ENCODE measurements at places on chromosomes 12 and 14.

- no peaks in the 10 kb centered on the region for H3K4me1 ChIP-seq
- no peak overlapping the region for H3K27ac ChIP-seq
- H3K4me3 ChIP-seq = no peak overlapping the region
- DNase-seq = no peak
- H3K36me3 ChIP-seq = no peaks in the 10 kb centered on the region
These were observed 146.6 kb downstream of the DPY19L2 start for GRCh38 chr12:63521706-63522105.

GRCh38 chr14:30389134-30389876 lies 169.7 kb upstream of the G2E3 start:
- H3K36me3 ChIP-seq = no peaks in the 10 kb centered on the region
- peaks cover 8% of the 10 kb centered on the region for H3K27me3 ChIP-seq

GRCh38 chr14:70036665-70037064 lies 152.1 kb downstream of the SLC8A3 start:
- DNase-seq = no peak
- H3K4me3 ChIP-seq = no peak overlapping the region
- peaks cover 6% of the 10 kb centered on the region for H3K27me3 ChIP-seq

- no peaks in the 10 kb centered on the region for H3K36me3 ChIP-seq
- H3K27me3 ChIP-seq = peaks cover 70% of the 10 kb centered on the region
- DNase-seq = no peak
- H3K4me3 ChIP-seq = peak overlapping the region; percentile 6
- peaks cover 6% of the 10 kb centered on the region for H3K4me1 ChIP-seq
These were observed 7.5 kb upstream of the LHX5 start for GRCh38 chr12:113479216-113479589.

DNA sequence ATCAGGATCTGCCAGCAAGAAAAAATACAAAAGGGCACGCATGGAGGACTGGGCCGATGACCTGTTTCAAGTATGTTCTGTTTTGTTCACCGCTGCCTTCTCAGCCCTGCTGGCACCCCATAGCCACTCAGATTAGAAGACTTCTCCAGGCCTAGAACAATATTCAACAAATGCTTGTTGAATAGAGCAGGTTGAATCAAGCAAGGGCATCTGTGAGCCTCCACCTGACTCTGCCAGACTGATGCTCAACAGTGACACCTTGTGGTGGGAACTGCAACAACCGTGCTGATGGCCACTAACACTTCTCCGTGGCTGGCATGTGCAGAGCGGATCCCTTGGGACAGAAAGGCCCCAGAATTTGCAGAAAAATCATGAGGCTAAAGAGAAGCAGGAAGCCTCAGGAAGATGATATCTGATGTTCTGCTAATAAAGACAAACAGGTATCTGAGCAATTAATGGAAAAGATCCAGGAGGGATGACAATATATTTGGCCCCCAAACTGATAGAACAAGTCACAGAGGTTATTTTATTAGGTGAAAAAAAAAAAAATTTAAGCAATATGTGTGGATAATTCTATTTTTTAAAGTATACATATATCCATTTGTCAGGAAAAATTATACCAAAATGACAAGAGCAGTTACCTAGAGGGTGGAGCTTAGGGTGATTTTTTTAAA lies 114.3 kb downstream of the KSR2 start:
- no peaks in the 10 kb centered on the region for H3K36me3 ChIP-seq
- H3K27ac ChIP-seq = no peak overlapping the region
- no peaks in the 10 kb centered on the region for H3K4me1 ChIP-seq
- peak; percentile 54 for DNase-seq
- no peaks in the 10 kb centered on the region for H3K27me3 ChIP-seq

GRCh38 chr14:84312551-84312950 lies 1217.4 kb upstream of the FLRT2 start:
- DNase-seq = no peak
- H3K27me3 ChIP-seq = no peaks in the 10 kb centered on the region
- no peak overlapping the region for H3K27ac ChIP-seq
- H3K4me1 ChIP-seq = no peaks in the 10 kb centered on the region
- H3K36me3 ChIP-seq = no peaks in the 10 kb centered on the region
- no peak overlapping the region for H3K4me3 ChIP-seq

GRCh38 chr14:53430870-53431269 lies 277.7 kb upstream of the DDHD1 start:
- no peak overlapping the region for H3K27ac ChIP-seq
- H3K36me3 ChIP-seq = no peaks in the 10 kb centered on the region
- H3K4me3 ChIP-seq = no peak overlapping the region
- DNase-seq = no peak
- no peaks in the 10 kb centered on the region for H3K4me1 ChIP-seq

- H3K27me3 ChIP-seq = peaks cover 3% of the 10 kb centered on the region
- no peaks in the 10 kb centered on the region for H3K4me1 ChIP-seq
- H3K4me3 ChIP-seq = no peak overlapping the region
These were observed 229.0 kb downstream of the SEC23A start for GRCh38 chr14:38873941-38874612.

GRCh38 chr14:95652690-95653089 lies 33.5 kb upstream of the TCL1B start:
- H3K27ac ChIP-seq = no peak overlapping the region
- no peak overlapping the region for H3K4me3 ChIP-seq
- peaks cover 9% of the 10 kb centered on the region for H3K27me3 ChIP-seq
- DNase-seq = no peak
- no peaks in the 10 kb centered on the region for H3K36me3 ChIP-seq

DNA sequence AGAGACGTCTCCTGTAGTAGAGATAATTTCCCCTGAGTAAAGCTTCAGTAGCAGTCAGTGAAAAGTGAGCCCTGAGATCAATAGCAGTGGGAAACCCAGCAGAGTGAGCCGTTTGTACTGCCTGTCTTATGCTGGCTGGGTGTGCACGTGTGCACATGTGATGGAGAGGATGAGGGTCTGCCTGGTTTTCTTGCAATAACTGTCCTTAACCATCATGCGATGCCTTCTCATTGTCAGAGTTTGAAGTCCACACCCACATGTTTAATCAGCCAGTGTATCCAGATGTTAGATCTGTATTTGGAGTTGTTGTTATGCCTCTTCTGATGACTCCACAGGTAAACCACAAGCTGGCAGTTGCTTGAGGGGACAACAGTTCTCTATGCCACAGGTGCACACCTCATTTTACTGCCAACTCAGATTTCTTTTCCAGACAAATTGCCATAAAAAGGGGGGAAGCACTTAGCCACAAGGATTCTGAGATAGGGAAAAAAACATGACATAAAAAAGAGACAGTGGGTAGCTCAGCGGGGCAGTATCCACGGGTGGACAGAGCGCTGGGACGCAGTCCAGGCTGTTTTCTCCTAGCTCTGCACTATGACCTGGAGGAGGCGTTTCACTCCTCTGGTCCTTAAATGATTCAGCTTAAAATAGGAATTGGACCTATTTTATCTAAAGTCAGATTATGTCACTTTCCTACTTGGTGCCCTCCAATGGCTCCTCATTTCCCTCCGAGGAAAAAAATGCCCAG lies 192.3 kb downstream of the ANO6 start:
- peaks cover 22% of the 10 kb centered on the region for H3K36me3 ChIP-seq
- peaks cover 2% of the 10 kb centered on the region for H3K4me1 ChIP-seq
- no peak overlapping the region for H3K27ac ChIP-seq
- DNase-seq = no peak

GRCh38 chr12:124233041-124233796 lies 61.7 kb upstream of the RFLNA start:
- peaks cover 8% of the 10 kb centered on the region for H3K4me1 ChIP-seq
- no peak for DNase-seq
- no peak overlapping the region for H3K27ac ChIP-seq
- peaks cover 9% of the 10 kb centered on the region for H3K27me3 ChIP-seq

- no peak overlapping the region for H3K4me3 ChIP-seq
- no peak for DNase-seq
- no peak overlapping the region for H3K27ac ChIP-seq
- no peaks in the 10 kb centered on the region for H3K36me3 ChIP-seq
These were observed 28.2 kb downstream of the GLRX5 start for GRCh38 chr14:95562892-95563685.

DNA sequence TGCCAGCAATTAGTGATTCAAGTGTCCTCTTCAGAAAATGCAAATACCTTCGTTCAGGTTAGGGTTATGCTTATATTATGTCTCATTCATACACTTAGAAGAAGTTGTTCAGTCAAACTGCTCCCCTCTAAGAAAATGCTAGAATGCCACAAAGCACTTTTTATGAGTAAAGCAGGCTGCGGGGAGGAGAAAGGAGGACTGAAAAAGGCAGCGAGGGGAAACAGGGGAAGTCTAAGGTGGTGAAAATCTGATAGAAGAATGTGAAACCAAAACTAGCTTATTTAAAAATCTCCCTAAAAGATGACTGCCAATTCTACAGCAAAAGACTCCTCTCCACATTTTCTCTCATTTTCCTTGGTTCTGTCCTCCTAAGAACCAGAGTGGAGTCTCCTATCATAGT lies 70.1 kb downstream of the PRKD1 start:
- no peaks in the 10 kb centered on the region for H3K27me3 ChIP-seq
- H3K27ac ChIP-seq = no peak overlapping the region

DNA sequence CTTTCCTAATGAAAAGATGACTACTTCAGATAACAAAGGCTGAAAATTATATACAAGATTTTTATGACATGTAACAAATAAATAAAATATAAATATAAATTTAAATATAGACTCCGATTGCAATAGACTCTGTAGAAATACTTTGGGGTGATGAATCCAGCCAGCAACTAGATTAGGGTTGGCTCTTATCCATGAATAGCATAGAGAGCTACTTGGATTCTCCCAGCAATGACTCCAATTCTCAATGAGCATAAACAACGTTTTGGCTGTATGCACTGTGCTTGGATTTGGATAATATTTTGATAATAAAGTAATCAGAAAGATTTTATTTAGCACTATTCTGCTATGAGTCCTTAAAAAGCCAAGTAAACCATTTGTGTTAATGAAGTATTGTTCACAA lies 58.0 kb upstream of the LRFN5 start:
- H3K36me3 ChIP-seq = no peaks in the 10 kb centered on the region
- H3K27me3 ChIP-seq = no peaks in the 10 kb centered on the region
- no peak overlapping the region for H3K4me3 ChIP-seq
- no peak for DNase-seq
- no peaks in the 10 kb centered on the region for H3K4me1 ChIP-seq

GRCh38 chr12:16763901-16764300 lies 157.9 kb upstream of the LMO3 start:
- H3K4me1 ChIP-seq = no peaks in the 10 kb centered on the region
- H3K27me3 ChIP-seq = no peaks in the 10 kb centered on the region
- H3K36me3 ChIP-seq = no peaks in the 10 kb centered on the region

DNA sequence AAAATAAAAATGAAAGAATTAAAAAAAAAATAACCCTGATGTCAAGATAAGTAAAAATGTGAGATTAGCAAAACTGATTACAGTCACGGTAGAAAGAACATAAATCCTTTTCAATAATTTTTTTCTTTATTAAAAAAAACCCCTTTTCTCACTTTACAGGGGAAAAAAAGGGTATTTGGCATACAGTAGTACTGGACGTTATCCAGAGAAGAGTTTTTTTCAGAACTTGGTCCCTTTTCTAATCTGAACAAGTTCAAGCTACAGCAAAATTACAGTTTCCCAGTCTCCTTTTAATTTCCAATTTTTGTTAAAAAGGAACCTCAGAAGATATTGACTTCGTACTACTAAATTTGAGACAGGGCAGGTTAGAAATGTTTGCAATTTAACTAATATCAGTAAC lies 134.7 kb upstream of the DCN start:
- no peaks in the 10 kb centered on the region for H3K4me1 ChIP-seq
- H3K4me3 ChIP-seq = no peak overlapping the region
- DNase-seq = no peak
- no peak overlapping the region for H3K27ac ChIP-seq
- H3K36me3 ChIP-seq = no peaks in the 10 kb centered on the region
- H3K27me3 ChIP-seq = no peaks in the 10 kb centered on the region

DNA sequence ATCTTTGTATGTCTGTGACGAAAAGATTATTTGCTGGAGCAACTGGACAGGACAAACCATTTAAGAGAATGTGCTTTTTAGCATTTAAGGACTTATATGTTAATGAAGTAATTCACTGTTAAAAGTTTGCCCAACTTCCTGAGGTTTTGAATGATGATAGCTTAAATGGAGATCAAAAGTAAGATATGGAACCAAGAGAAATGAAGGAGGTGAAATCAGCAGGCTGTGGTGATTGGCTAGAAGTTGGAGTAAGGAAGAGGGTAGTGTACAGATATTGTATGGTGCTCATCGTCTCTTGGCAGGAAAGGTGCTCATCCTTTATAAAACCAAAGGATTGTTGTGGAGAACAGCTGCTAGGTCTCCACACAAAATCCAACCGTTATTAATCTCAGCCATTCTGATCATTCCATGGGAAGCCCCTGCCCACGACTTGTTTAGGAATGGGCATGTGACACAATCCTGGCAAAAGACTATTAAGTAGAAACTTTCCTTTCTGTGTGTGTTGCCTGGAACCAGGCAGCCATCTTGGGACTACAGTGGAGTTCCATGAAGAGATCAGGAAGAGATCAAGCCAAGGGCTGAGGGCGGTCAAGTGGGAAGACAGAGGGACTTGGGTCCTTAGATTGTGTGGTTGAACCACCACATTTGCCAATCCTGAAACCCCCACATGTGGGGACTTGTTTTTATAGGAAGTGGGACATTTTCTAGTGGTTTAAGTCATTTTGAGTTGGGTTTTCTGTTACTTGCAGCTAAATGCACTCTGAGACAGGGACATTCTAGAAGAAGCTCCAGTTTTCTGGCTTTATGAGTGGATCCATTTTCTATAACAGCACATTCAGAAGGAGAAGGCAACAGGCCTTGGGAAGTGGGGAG lies 56.8 kb upstream of the CHST11 start:
- peaks cover 9% of the 10 kb centered on the region for H3K36me3 ChIP-seq
- no peak for DNase-seq

GRCh38 chr12:62732861-62733427 lies 202.0 kb downstream of the PPM1H start:
- H3K27ac ChIP-seq = no peak overlapping the region
- no peak for DNase-seq
- H3K4me3 ChIP-seq = no peak overlapping the region
- H3K4me1 ChIP-seq = peaks cover 19% of the 10 kb centered on the region
- peaks cover 3% of the 10 kb centered on the region for H3K27me3 ChIP-seq
- no peaks in the 10 kb centered on the region for H3K36me3 ChIP-seq

GRCh38 chr12:93847517-93848474 lies 170.6 kb downstream of the CRADD start:
- peak overlapping the region; percentile 86 for H3K27ac ChIP-seq
- DNase-seq = no peak
- peaks cover 8% of the 10 kb centered on the region for H3K27me3 ChIP-seq
- peak overlapping the region; percentile 1 for H3K4me3 ChIP-seq
- H3K4me1 ChIP-seq = peaks cover 47% of the 10 kb centered on the region

GRCh38 chr12:3213768-3214167 lies 136.6 kb downstream of the TSPAN9 start:
- H3K36me3 ChIP-seq = no peaks in the 10 kb centered on the region
- no peak overlapping the region for H3K27ac ChIP-seq
- H3K4me1 ChIP-seq = no peaks in the 10 kb centered on the region
- no peak for DNase-seq
- no peak overlapping the region for H3K4me3 ChIP-seq
- H3K27me3 ChIP-seq = peaks cover 4% of the 10 kb centered on the region

- no peak for DNase-seq
- H3K27ac ChIP-seq = no peak overlapping the region
- peaks cover 2% of the 10 kb centered on the region for H3K27me3 ChIP-seq
- no peak overlapping the region for H3K4me3 ChIP-seq
- no peaks in the 10 kb centered on the region for H3K36me3 ChIP-seq
These were observed 16.4 kb upstream of the CACNA2D4 start for GRCh38 chr12:1934831-1935230.

Measured in activated naive CD8-positive, alpha-beta T cell treated with anti-CD3 and anti-CD28 coated beads, Interleukin-2, amount 10 ng/mL, durations not matched to agents 7 days and 5 days (primary cell).